ENCODE measurements at places on chromosomes 7 and 10.

DNA sequence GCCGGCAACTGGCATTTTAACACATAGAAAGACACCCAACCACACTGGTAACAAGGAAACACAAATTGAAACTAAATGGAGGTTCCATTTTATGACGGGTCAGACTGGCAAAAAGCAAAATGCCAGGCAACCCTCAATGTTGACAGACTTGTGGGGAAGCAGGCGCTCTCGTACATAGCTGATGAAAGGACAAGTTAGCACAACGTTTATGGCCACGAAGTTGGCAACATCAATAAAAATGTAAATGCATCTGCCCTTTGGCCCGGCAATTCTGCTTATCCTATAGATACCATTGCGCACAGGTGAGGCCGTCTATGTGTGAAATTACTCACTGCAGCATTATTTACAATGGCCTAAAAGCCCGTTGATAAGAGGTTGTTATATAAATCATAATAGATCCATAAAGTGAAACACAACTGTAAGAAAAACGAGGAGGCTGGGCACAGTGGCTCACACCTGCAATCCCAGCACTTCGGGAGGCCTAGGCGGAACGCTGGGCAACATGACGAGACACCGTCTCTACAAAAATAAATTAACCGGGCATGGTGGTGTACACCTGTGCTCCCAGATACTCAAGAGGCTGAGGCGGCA, 39.8 kb downstream of the FOXL3 start:
- DNase-seq, result no peak

- no peak for DNase-seq
Observed at GRCh38 chr7:43481902-43482678, 100.8 kb upstream of the STK17A start.

DNA sequence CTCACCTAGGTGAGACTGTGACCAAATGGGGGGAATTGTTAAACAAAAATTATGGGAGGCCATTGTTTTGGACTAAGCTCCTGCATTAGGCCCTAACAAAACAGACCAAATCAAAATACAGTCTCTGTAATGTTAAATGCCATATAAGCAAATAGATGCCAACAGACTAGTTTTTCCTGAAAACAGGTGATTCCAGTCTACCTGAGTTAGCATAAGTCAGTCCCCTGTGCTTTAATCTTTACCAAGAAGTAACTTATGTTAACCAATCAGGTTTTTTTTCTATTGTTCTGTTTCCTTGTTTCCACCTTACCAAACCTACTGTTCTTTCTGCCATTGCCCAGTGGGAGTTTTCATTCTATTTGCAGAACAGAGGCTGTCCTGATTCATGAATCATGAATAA, 48.0 kb downstream of the PDZD8 start:
- no peak for DNase-seq

- DNase-seq, result no peak
Observed at GRCh38 chr7:120583899-120584586, 273.9 kb downstream of the TSPAN12 start.

DNA sequence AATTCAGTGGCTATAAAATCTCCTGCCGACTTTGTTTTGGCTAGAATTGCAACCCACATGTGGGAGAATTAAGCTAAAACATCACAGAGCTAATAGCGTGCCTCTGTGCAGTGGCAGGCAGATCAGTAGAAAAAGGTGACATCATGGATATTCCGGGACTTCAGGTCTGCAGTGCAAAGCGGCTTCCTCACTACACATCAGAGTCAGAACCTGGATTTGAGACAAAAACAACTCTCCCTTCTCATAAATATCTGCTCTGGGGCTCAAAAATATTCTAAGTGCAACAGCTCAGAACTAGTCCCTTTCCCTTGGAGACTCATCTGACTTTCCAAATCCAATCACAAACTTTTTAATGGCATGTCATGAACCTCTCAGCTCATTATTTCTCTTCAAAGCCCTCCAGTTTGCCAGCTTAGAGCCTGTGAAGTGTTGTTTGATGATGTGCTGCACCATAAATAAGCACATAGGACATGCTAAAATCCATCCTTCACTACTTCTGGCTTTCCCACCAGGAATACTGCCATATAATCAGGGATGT, 337.1 kb downstream of the RNLS start:
- no peak for DNase-seq

DNA sequence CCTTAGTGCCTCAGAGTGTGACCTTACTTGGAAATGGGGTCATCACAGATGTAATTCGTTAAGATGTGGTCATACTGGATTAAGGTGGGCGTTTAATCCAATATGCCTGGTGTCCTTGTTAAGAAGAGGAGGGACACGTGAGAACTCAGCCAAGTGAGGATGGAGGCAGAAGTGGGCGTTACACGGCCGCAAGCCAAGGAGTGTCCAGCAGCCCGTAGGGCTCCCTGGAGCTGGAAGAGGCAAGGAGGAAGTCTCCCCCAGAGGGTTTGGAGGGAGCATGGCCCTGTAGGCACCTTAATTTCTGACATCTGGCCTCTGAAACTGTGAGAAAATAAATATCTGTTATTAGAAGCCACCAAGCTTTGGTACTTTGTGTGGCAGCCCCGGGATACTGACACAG, 21.3 kb downstream of the DOCK1 start:
- no peak for DNase-seq

- no peak for DNase-seq
Observed at GRCh38 chr7:94367949-94368348, 26.7 kb upstream of the COL1A2 start.

DNA sequence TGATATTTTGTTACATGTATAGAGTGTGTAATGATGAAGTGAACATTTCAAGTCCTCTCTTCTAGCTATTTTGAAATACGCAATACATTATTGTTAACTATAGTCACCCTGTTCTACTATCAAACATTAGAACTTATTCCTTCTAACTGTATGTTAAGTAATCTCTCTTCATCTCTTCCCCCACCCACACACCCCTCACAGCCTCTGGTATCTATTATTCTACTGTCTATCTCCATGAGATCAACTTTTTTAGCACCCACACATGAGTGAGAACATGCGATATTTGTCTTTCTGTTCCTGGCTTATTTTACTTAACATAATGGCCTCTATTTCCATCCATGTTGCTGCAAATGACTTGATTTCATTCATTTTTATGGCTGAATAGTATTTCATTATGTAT, 57.7 kb upstream of the EGR2 start:
- no peak for DNase-seq

DNA sequence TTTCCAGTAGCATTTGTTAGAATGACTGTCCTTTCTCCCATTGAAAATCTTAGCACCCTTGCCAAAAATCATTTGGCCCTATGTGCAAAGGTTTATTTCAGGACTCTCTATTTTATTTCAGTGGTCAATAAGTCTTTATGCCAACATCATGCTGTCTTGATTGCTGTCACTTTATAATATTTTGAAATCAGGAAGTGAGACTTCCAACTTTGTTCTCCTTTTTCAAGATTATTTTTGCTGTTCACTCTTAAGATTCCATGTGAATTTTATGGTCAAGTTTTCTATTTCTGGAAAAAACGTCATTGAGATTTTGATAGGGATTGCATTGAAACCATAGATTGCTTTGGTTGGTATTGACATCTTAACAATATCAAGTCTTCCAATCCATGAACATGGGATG, 65.1 kb downstream of the PAXIP1 start:
- no peak for DNase-seq

DNA sequence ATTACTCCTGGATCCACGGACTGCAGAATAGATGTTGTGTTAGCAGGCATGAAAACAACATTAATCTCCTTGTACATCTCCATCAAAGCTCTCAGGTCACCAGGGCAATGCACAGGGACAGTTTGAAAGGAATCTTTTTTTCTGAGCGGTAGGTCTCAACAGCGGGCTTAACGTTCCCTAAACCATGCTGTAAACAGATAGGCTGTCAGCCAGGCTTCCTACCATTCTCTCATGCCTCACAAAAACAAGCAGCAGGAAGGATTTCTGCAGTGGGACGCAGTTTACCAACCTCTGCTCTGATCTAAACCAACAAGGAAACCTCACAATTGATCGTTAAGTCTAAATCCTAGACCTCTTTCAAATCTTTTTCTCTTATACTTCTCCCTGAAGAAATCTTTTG, 50.8 kb downstream of the CNOT4 start:
- DNase-seq, result no peak

- DNase-seq, result no peak
Observed at GRCh38 chr10:19231034-19231433, 182.4 kb downstream of the MALRD1 start.

DNA sequence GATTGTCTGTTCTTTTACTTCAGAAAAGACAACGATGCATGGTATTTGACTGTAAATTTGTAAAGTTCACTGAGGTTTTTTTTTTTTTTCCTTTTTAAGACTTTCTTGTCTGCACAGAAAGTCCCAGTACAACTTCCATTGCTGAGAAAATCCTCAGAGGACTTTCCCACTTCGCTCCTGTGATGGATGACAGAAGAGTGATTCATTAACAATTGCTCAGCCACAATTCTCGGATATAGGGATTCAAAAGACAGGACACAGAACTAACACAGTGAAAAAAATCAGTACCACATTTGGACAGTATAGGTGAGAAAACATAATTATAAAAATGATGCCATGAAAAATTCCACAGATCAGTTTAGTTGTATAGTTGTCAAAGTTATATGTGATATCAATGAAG, 48.0 kb downstream of the SEC23IP start:
- no peak for DNase-seq

DNA sequence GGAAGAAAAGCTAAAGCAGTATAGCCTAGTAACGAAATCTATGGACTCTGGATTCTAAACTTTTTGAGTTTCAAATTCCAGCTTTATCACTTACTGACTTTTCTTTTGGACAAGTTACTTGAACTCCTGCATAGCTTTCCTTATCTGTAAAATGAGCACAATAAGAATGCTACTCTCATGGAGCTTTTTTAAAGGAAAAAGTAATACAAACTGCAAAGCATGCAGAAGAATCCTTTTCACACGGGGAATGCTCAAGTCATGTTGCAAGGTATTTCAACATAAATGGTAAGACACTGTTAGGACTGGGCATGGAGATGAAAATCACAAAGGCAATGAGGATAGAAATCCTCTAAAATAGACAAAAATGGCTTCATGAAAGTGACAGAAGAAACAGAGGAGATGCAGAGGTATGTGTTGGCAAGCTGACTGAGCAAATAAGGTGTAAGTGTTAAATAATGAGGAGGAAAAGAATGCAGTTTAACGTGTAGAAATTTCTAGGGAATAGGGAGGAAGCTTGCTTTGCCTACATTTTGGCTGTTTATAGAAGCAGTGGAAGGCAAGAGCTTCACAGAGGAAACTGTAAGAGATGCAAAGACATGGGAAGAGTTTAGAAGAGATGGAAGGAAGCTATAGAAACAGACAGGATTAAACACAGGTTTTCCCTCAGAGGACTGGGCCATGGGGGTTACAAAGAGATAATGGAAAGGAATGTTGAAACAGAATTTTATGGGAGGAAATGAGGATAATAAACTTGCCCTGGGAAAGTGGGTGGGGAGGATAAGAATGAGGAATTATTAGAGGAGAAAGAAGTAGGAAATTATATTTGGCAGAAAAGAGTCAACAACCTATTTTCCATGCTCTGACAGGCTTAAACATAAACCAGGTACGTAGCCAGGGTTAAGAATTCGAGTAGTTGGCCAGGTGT, 28.8 kb upstream of the SNX13 start:
- DNase-seq, result no peak

DNA sequence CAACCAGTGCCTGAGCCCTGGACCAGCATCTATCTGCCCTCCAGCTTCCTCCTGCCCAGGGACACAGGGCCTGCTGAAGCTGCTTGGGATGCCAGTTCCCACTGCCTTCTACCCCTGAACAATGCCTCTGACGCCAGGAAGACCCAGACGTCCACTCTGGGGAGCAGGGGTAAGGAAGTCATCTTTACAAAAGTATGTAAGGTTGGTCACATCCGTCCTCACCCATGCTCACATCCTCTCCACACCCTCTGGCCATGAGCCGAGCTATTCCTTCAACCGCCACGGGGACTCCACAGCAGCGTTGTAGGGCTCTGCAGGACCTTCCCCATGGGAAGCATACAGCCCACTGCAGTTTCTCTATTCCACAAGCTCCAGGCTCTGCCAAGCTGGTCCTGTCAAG, 58.5 kb downstream of the CLRN3 start:
- DNase-seq, result no peak

DNA sequence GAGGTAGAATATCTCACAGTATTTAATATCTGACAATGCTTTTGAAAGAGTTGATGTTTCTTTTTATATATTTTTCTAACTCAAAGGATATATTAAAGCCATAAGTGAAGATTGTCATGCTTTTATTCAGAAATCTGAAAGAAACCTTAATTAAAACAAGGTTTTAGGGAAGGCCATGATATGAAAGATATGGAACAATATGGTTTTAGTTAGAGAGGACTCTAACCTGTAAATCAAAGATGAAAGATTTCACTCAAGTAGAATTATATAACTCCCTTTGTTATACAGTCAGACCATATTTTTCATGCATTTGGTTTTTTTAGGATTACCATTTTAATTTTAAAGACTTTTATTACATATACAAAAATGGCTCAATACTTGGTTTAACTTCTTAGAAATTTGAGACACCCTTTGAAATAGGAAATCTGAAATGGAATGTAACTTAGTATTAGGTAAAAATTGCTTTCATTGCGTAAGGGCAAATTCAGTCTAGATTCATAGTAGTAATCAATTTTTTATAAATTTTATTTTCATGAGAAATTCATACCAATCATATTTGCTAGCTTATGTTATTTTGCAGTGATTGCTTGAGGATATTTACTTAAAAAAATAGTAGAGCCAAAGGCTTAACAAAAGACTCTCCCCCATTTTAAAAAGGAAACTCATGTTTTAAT, 119.8 kb downstream of the TWIST1 start:
- DNase-seq, result no peak

- DNase-seq, result no peak
Observed at GRCh38 chr7:42151309-42151708, 85.7 kb downstream of the GLI3 start.

DNA sequence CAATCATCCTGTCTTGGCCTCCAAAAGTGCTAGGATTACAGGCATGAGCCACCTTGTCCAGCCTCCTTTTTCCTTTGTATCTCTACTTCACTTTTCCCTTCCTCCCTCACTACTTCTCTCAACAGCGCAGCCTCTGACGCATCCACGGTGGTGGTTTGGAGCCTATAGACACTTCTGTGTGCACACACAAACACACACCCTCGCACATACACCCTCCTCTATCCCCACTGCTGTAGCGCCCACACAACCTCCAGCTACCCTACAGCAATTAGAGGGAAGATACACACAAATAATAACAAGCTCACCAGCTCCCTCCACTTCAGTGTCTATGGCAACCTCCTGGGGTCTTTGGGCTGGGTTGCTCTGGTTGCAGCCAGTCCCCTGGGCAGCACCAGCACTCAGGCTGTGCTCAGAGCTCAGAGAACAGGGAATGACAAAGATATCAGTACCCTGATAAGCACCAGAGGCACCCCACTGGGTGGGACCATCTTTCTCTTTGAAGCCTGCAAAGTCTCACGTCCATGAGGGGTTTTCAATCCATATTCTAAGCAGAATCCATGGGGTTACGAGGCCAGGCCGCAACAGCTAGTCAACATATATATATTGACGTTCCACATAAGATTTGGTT, 3.3 kb upstream of the CAMK2G start:
- DNase-seq, result no peak

- DNase-seq, result no peak
Observed at GRCh38 chr7:12716134-12716681, 28.8 kb downstream of the ARL4A start.

- DNase-seq, result no peak
Observed at GRCh38 chr7:127798023-127798422, 146.0 kb downstream of the SND1 start.

GRCh38 chr7:92623544-92623943, 33.4 kb upstream of the FAM133B start:
- no peak for DNase-seq

Measured in activated CD8-positive, alpha-beta T cell treated with anti-CD3 and anti-CD28 coated beads, Interleukin-2, amount 10 ng/mL, durations not matched to agents 7 days and 5 days (primary cell).